ENCODE measurements at places on chromosomes 5 and 9.

DNA sequence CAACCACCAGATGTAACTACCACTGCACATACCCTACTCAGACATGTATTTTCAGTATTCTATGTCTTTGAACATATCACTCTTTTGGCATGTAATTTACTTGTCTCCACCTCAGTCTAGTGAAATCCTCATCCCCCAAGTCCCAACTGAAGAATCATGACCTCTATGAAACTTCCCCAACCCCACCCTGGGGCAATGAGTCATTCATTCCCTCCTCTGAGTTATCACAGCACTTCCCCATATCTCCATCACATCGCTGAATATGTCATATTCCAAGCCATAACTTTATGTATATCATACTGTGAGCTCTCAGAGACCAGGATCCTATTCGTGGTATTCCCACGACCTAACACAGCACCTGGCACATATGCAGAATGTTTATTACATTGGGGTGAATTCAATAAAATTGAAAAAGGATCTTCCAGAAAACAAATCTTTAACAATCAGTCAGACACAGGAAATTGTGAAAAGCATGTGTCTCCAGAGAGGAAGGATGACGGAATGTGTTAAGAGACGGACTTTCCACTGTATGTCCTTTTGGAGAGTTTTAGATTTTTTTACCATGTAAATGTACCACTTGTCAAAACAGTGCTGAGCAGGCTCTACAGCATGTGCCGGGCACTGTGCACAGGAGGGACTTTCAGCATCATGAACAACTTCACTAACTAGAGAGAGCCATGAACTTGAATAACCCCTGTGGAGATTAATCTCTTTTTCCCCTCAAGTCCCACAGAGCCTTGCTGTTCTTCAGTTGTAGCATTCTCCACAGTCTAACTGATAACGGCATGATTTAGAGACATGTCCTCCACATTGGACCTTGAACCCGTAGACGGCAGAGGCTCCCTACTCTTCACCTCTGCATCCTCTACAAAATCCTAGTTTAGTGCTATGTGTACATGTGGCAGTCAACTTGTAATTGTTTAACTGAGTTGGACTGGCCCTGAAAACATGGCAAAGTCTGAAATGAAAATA, 213.5 kb downstream of the GLIS3 start:
- DNase-seq, result no peak

DNA sequence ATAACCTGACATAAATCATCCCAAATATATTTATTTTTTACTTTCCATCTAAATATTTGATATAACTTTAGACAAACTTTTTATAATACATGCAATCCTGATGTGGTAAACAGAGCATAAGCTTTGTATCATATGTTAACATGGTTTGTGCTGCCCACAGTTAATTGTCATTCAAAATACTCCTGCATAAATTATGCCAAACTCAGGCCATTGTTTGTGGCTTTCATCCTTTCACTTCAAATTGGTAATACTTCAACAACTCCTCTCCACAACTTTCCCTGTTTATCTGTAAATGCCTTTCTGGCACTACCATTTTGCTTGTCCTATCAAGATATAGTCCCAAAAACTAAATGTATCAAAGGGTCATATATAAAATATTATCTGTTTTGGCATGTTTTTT, 586.7 kb downstream of the HINT1 start:
- no peak for DNase-seq

DNA sequence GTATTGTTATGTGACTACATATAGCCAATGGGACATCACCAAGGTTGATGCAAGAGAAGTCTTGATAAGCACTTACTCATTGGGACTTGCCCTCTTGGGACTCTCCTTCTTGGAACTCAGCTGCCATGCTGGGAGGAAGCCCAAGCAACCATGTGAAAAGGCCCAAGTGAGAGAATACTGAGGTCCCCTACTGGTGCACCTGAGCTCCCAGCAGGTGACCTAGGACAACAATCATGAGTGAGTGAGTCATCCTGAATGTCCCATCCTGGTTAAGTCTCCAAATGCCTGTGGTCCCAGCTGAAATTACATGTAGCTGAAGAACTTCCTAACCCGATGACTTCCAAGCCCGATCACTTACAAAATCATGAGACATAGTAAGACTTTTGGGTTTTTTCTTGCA, 260.7 kb downstream of the ICE1 start:
- DNase-seq, result no peak

DNA sequence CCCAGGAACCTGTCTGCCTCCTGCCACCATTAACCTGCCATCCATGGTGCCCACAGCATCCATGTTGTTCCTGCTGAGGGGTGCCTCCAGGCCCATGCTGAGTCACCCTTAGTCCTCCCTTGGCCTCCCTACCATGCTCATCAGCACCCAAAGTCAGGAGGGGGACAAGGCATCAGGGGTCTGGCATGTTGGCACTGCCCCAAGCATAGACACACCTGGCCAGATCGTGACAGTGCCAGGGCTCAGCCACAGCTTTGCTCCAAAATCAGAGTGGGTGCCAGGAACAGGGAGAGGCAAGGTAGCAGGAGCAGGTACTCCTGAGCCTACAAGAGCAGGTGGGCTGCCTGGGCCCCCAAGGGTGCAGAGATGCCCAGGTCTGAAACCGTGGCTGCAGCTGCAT, 566.6 kb downstream of the TLE1 start:
- DNase-seq, result no peak

GRCh38 chr9:33273972-33274328, 9.1 kb downstream of the CHMP5 start:
- no peak for DNase-seq

DNA sequence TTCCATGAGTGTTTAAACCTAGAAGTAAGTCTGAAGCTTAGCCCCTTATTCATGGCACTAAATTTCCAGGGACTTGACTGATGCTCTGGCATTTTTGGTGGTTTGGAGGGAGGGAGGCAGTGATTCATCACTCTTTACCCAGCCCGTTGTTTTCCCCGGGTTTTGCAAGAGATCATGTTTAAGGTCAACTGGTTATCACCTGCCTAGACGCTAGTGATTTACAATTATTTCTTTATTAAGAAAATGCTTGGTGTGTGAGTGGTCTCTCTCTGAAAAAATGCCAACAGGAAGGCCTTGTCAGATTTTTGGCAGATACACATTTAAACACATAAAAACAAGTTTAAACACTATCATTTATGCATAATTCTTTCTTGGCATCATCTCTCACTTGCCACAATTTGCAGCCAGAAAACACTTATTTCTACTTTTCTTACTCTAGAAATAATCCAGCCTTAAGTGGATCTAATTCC, 737.9 kb upstream of the ZNF608 start:
- DNase-seq, result no peak

GRCh38 chr5:96258692-96259091, 174.4 kb downstream of the PCSK1 start:
- no peak for DNase-seq

- no peak for DNase-seq
Measured at GRCh38 chr9:119533504-119533903, 164.3 kb upstream of the BRINP1 start.
